ENCODE measurements at places on chromosomes 1 and 21.

DNA sequence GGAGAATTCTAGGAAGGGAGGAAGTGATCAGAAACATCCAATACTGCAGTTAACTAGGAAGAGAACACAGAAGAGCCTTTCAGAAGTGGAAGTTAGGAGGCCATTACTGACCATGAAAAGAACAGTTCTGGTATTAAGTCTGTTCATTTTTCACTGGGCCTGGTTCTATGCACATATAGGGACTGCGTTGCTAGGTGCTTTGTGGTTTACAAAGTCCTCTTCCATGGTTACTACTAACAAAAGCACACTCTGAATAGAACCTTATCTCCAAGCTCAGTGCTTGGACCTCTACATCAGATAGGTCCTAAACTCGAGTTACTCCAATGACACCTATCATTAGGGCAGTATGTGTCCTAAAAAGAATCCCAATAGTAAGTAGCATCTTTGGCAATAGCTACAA, 75.4 kb downstream of the RPAP2 start:
- no peak for DNase-seq

- no peak for DNase-seq
These were observed 4.2 kb upstream of the NENF start for GRCh38 chr1:212428496-212428895.

- no peak for DNase-seq
These were observed 2.4 kb downstream of the ELAPOR1 start for GRCh38 chr1:109116286-109116685.

DNA sequence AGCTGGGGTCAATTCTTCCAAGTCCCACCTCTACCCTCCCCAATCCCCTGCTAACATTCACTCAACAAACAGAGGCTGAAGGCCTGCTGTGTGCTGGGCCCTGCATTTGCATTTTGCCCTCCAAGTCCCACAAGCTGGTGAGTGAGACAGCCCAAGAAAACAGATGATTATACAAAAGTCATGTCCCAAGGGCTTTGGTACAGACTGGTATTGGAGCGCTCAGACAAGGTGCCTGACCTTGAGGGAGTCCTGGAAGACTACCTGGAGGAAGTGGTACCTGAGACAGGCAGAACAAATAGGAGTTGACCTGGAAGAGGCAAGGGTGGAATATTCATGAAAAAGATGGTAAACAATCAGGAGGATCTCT, 4.2 kb downstream of the LMOD1 start:
- DNase-seq: no peak

- no peak for DNase-seq
These were observed 16.5 kb downstream of the ACOT11 start for GRCh38 chr1:54564312-54565112.

DNA sequence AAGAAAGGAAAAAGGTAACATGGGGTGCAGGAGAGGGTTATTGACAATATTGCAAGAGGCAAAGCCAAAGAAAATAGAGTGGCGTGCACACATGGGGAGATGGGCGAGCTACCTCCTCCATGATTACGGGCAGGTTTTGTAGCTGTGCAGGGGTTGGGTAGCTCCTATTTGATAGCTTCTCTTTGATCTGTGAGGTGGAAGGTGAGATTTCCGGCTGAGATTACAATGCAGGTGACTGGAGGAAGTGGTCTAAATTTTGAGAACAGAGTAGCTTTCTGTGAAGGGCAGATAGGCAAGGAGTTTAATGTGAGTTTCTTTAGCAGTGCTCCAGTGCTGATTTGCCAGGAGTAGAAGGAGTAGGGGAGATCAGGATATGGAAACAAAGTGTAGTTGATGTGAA, 263.4 kb downstream of the PLA2G4A start:
- DNase-seq: no peak

DNA sequence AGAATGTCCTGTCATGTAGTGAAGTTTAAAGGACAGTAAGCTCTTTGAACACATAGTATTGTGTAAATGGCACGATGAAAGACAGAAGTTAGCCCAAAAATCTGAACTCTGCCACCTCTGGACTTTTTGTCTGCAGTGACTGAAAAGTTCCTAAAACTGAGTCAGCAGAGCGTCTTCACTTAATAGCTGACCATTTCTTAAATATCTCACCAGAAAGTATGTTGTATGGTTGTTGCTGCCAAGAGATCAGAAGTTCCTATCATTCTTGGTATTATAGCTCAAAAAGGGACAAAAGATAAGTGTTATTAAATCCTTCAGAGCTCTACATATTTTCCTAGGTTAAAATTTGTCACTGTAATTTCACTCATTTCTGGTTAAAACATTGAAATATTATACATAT, 1003.0 kb downstream of the TTLL7 start:
- no peak for DNase-seq

GRCh38 chr21:43196826-43197225, 28.0 kb downstream of the CRYAA start:
- DNase-seq: no peak

DNA sequence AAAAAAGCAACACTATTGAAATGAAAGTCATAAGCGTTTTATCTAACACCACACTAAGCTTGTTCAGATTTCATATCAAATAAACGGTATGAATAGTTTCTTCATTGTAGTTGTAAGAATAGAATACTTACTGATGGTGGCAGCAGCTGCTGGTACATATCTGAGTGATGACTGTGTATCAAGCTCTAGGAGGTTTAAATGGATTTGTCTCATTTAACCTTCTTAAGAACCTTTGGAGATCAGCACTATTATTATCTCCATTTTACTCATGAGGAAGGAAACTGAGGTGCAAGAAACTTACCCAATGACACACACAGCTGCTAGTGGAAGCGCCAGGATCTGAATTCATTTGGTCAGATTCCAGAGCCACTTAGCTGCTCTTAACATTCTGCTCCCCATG, 104.0 kb downstream of the EIF4G3 start:
- no peak for DNase-seq

DNA sequence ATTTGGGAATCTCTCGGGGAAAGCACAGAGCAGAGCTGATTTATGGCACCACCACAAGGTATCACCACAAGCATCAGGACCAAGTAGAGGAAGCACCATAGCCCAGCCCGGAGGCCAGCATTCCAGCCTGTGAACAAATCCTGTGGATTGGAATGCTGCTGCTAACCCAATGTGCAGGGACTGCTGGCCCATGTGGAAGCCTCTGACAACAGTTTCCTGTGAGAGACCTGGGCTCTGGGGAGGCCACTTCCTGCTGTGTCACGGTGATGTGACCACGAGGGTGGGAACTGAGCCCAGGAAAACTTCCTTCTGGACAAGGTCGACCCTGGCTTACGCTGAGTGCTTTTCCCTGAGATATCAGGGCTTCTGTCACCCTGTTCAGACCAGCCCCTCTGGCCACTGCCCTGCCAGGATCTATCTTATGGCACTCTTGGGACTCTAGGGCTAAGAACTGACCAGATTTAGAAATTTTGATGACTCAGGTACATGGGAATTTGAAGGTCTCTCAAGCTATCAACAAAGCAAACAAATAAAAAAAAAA, 88.3 kb upstream of the NGF start:
- DNase-seq: no peak

- no peak for DNase-seq
These were observed 462.2 kb upstream of the PTBP2 start for GRCh38 chr1:96259399-96259798.

GRCh38 chr1:45922374-45922773, 119.0 kb downstream of the MAST2 start:
- no peak for DNase-seq

- DNase-seq: peak; percentile 85
These were observed at the start of gene ERRFI1 for GRCh38 chr1:8026153-8026975. ERRFI1 (minus strand) TSS chr1:8026309; CDS start chr1:8015619, 10,690 bp downstream.

DNA sequence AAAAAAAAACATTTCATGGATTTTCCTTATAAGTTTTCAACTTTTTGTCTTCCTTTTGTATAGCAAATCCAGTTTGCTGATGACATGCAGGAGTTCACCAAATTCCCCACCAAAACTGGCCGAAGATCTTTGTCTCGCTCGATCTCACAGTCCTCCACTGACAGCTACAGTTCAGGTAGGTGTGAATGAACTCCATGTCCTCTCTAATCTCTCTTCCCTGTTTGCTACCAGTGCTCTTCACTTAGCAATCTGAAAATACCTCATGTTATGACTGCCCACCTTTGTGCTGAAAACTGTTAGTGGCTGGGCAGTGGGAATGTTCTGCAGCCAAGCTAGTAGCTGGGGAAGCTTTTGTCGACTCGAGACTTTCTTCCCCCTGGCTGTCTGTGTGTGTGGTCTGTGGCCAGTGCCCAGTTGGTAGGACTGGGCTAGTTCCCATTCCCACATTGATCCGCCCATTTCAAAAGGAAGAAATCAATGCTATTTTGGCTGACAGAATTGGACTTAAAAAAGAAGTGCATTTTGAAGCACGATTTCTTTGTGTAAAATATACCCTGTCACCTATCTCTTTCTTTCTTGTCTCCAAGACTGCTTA, 24.5 kb downstream of the AHCYL1 start:
- no peak for DNase-seq

GRCh38 chr1:80827666-80828065, 973.1 kb upstream of the ADGRL2 start:
- no peak for DNase-seq

DNA sequence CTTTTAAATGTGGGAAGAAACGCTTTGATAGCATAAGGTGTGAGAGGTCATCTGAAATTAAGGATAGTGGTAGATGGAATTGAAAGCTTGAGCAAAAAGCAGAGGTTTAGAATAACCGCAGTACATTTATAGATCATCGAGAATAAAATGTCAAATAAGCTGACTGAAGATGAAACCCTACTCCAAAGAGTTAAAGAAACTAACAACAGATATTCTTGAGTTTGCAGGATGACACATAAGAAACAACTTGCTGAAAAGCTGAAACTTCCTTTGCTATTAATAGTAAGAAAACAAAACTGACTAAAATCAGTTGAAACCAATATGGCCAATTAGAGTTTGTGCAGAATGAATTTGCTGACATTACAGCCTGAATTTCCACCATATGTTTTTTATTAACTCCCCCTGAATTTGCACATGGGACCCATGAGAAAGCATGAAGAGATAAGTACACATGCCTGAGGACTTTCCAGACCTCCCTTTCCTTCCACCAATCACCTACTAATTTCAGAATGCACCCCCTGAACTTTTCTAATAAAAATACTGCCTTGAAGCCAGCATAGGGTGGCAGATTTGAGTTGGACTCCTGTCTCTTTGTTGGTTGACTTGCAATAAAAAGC, 1.7 kb upstream of the C1orf185 start:
- DNase-seq: no peak

GRCh38 chr1:44514673-44515072, 109.6 kb downstream of the RNF220 start:
- DNase-seq: no peak

DNA sequence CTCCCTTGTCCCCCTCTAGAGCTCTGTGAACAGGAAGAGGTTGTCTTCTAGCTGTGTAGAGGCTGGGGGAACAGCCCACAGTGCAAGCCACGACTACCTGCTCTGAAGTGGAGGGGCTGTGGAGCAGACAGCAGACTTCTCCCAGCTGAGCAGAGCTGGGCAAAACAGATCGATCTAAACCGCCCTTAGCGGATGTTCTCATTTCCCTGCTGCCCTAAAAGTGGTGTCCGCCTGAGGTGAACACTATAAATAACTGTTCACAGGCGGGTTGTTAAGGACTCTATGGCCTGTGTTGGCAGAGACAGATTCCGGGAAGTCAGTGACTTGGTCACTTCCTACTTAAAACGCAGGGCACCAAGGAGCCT, 203.2 kb downstream of the RHOU start:
- no peak for DNase-seq

DNA sequence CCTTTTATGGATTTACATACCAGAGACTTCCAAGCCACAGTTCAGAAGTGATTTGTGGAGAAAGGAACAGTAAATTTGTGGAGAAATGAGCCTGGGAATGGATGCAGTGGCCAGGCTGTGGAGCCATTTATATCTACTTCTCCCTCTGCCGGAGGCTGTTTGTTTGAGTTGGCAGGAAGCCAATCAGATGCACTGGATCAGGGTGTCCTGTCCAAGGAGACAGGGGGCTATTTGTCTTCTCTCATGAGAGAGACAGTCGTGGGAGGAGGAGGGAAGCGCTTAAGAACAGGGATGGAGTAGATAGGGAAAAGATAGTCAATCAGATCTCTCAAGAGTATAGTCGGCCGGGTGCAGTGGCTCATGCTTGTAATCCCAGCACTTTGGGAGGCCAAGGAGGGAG, 2.8 kb upstream of the HAPLN2 start:
- no peak for DNase-seq

GRCh38 chr1:67059346-67059745, 5.4 kb upstream of the SLC35D1 start:
- no peak for DNase-seq

- no peak for DNase-seq
These were observed 12.6 kb upstream of the LEPR start for GRCh38 chr1:65407877-65408276.

GRCh38 chr1:3034728-3035562, 13.7 kb downstream of the ACTRT2 start:
- DNase-seq: no peak

GRCh38 chr1:179583771-179584320, 7.8 kb upstream of the TDRD5 start:
- DNase-seq: no peak

DNA sequence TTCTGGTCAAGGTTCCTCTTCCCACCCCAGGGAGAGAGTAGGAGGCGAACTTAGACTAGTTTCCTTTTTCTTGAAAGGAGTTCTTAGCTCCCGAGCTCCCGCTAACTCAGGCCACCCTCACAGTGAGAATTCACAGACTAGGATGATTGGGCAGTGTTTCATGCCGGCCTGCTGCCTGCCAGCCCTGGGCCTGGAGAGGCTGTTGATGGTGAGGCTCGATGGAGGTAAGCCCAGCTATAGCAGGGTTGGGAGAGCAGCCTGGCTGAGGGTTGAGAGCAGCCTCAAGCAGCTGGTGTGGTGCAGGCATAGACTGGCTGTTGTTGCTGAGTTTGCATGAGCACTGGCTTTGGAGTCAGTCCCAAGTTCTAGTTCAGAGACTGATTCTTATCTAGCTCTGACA, 274.4 kb downstream of the MATN1 start:
- DNase-seq: no peak

DNA sequence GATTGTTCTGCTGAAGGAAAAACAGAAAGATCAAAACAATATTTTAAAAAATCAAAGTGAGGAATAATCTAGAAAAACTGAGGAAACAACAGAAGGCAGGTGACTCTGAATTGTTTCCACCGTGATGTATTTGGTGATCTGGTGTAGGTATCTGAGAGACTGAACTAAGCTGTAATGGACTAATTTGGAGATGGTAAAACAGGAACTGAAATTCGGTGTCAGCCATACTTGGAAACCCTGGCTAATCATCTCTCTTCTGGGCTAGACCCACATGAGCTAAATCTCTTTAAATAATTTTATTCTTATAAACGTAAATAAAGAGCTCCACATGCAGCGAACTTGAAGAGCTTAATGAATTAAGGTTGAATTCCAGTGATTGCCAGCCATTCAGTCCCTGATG, 1226.1 kb downstream of the NCAM2 start:
- DNase-seq: no peak

DNA sequence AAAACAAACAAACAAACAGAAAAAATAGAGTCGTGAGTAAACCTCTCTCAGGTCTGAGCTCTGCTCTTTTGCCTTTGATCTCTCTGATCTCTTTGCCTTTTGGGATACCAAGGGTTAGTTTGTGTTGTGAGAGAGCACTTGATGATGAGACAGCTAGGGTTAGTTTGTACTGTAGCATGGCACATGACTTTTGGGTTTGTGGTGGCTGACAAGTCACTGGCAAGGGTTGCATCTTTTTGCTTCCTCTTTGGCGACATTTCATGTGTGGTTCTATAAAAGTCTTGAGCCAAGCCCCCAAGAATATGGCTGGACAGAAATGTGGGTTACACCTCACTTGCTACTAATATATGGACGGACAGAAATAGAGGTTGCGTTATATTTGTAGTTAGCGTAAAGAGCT, 60.5 kb downstream of the TESK2 start:
- no peak for DNase-seq
